AG20443 (cell line): ENCODE measurements at places on chromosomes 6 and 20.

- no peak for DNase-seq
Observed at GRCh38 chr6:156978948-156979347, 201.8 kb downstream of the ARID1B start.

DNA sequence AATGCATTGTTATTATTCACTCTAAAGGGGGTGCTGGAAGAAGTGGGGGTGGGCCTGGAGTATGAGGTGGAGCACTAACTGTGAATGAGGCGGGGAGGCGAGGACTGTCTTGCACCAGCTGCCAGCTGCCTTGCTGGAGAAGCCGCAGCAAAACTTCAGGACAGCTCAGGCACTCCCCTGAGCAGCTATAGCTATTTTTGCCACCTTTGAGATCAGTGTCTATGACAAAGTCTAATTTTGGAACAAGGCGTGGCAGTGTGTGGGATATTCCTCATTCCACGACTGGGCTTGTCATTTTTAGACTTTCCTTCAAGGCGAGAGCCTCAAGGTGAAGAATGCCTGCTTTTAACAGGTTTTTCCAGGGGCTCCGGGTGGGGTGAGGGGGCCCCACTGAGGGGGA is 143.8 kb downstream of the DOK5 start:
- DNase-seq = no peak

DNA sequence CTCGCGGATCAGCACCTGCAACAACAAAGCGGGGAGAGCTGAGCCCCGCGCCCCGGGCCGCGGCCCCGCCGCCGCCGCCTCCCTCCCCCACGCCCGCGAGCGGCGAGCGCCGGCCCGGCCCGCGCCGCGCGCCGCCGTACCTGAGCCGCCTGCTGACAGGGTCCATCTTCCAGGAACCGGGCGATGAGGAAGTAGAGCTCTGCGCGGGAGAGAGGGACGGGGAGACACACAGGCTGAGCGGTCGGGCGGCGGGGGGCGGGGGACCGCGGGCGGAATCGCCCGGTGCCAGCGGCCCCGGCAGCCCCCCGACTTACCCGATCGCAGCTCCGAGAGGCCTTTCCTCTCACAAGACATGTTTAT is 359 bp downstream of the PHIP start:
- DNase-seq = peak; percentile 45

DNA sequence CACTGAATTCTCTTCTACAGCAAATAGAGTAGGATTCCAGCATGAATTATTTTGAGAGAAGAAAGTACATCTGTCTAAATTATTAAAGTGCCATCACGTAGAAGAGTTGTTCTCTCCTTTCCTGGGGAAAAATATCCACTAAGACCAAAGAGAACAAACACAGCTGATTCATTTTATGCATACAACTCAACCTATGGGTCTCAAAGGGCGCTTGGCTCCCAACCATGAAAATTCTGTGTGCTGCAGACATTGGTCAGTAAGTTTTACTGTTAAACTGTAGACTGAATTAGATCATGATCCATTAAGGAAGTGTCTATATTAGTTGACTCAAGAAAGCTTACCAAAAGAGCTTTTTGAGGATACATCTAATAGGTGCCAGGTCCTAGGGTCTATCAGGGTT is 83.5 kb downstream of the FRK start:
- no peak for DNase-seq

DNA sequence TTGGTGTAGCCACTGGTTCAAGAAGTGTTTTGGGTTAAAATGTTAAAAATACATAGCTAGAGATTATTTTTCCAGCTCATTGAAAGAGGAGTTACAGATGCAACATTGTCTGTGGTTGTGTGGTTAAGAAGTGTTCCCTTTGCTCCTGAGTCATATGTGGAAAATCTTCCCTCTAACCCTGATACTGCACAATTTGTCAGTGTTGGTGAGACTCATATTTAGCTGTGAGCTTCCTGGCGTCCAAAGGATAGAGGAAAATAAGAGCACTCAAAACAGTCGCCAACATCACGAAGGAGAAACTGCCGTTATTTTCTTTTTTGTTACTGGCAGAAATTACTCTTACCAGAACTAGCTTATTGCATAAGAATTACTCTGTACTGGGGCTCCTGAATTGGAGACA is 250.4 kb downstream of the CDH4 start:
- no peak for DNase-seq

- DNase-seq = no peak
Observed at GRCh38 chr20:53405139-53405538, 188.5 kb downstream of the ZNF217 start.

- DNase-seq = no peak
Observed at GRCh38 chr6:29294499-29294914, 7.0 kb upstream of the OR14J1 start.

- DNase-seq = peak; percentile 99
Observed at GRCh38 chr6:19836799-19837510, at the start of gene ID4. TSS of gene ID4 (plus strand) at chr6:19837370. CDS start at chr6:19837755, 385 bp downstream.

- DNase-seq = no peak
Observed at GRCh38 chr20:32378461-32378860, 20.3 kb downstream of the ASXL1 start.

- no peak for DNase-seq
Observed at GRCh38 chr20:45112754-45113153, 2.2 kb downstream of the WFDC5 start.
